ENCODE measurements at places on chromosomes 7 and 10. TPM values are rescaled to one million over a fixed set of nuclear protein-coding genes. Genes with fewer than 3 reads are reported as not detected.

PILRB gene
- 22.2 TPM for polyA plus RNA-seq

NKX1-2 gene
- polyA plus RNA-seq = not detected

RSPH10B gene
- polyA plus RNA-seq = not detected

GNAT3 gene
- not detected for polyA plus RNA-seq

NEUROD6 gene
- not detected for polyA plus RNA-seq

ORC5 gene
- polyA plus RNA-seq = 7.9 TPM

RTKN2 gene
- 0.75 TPM for polyA plus RNA-seq

EGR2 gene
- 1.2 TPM for polyA plus RNA-seq

KCND2 gene
- polyA plus RNA-seq = not detected

MALRD1 gene
- polyA plus RNA-seq = 0.27 TPM

CCL24 gene
- polyA plus RNA-seq = not detected

DOCK1 gene
- polyA plus RNA-seq = 28.2 TPM

ZNF783 gene
- 7.1 TPM for polyA plus RNA-seq

FAM241B gene
- 1.2 TPM for polyA plus RNA-seq

PRLHR gene
- polyA plus RNA-seq = not detected

STEAP2 gene
- 1.8 TPM for polyA plus RNA-seq

NPVF gene
- polyA plus RNA-seq = not detected

KLF14 gene
- polyA plus RNA-seq = 0.05 TPM

HECTD2 gene
- 5.2 TPM for polyA plus RNA-seq

RARRES2 gene
- 1.4 TPM for polyA plus RNA-seq

WDR86 gene
- polyA plus RNA-seq = not detected

PLAU gene
- 283 TPM for polyA plus RNA-seq

FANK1 gene
- polyA plus RNA-seq = 2.2 TPM

CUZD1 gene
- 0.56 TPM for polyA plus RNA-seq

ABCB1 gene
- 0.72 TPM for polyA plus RNA-seq

All from IMR-90 (cell line).